Activated naive CD4-positive, alpha-beta T cell treated with anti-CD3 and anti-CD28 coated beads, Interleukin-2, amount 50 U/mL, for 72 hours (primary cell): ENCODE measurements at places on chromosomes 7 and 10.

- no peak for DNase-seq
These were observed 27.5 kb downstream of the LMBR1 start for GRCh38 chr7:156865493-156865892.

DNA sequence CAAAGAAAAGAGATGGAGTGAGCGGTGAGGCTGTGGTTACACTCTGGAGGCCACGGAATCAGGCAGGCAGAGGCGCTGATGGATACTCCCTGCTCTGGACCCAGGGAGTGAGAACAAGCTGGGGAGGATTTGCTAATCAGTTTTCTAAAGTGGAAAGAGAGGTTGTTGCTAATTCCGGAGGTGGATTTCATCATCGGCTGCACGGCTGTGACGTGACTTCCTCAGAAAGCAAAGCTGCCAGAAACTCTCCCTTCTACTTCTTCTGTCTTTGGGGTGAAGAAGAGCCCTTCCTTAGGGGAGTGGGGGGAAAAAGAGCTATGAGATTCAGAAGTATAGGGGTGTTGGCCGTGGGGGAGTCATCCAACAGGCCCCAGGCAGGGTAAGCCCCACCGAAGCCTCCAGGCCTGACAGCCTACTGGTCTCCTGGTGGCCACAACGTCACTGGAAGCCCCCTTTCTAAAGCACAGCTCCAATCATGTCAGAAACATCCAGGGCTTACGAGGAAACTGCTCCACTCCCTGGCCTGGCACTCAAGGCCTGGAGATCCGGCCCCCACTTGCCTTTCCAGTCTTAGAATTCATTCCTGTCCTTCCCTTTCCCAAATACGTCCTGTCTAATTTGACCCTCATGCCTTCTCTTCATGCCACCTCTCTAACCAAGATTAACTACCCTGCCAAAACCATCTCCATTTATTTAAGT lies 114.5 kb downstream of the HIP1 start:
- DNase-seq, result no peak

- no peak for DNase-seq
These were observed 31.3 kb downstream of the THNSL1 start for GRCh38 chr10:25047591-25048301.

DNA sequence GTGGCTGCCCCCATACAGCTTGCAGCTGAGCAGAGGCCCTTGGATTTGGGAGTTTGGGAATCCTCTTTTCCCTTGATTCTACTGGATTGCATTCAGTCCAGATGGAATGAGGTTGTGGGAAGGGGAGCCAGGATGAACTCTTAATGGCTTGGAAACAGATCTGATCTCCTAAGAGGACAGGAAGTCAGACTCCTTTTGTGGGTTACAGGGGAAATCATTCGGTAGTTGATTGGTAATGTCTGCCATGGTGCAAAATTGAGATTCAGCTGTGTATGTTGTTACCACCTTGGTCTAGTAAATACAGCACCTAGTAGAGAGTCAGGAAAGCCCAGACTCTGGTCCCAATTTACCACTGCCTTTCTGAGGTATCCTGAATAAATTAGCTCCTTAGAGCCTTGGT lies 144.2 kb upstream of the TNRC18 start:
- DNase-seq, result no peak

DNA sequence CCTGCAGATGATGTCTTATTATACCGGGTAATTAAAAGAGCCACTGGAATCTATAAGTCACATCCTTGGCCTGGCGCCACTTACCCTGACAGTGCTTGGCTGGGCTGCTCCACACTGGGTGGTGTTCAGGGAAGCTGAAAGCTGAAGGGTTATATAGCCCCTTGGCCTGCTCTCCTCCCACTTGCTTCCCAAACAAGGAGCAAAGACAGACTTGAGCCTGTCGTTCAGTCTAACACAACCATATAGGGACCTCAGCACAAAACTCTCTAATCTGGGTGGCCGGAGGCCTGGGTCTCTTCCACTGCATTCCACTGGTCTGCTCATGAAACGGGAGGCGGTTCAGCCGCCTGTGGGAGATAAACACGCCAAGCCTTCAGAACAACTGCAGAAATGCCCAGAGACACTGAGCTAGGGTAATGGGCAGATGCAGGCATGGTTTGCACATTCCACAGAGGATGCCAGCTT lies at the start of gene ACTA2:
TSS of gene ACTA2 (minus strand) at position 127 of the 465 bp plus-strand sequence. CDS start 3,843 bp downstream, outside the sequence.
- no peak for DNase-seq

DNA sequence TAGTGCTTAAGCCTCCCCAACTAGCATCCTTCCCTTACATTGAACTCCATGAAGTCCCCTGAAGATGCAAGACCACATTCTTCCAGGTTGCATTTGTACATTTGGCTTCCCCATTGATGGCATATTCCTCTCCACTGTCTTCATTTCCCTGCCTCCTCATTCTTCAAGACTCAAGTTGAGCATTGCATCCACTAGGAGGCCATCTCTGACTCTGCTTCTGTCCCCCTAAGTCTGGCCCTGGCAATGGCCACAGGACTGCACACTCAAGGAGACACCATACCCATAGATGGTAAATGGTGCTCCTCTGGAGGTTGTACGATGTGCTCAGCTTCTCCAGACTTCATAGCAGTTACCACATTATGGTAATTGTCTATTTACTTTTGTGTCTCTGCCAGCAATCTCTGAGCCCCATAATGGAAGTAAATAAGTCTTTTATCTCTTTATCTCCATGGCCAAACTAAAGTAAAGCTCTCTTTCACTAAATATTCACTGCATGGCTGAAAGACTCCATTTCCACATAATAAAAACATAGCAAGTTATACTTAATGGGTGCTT lies 112.6 kb downstream of the PTPRZ1 start:
- DNase-seq, result no peak

DNA sequence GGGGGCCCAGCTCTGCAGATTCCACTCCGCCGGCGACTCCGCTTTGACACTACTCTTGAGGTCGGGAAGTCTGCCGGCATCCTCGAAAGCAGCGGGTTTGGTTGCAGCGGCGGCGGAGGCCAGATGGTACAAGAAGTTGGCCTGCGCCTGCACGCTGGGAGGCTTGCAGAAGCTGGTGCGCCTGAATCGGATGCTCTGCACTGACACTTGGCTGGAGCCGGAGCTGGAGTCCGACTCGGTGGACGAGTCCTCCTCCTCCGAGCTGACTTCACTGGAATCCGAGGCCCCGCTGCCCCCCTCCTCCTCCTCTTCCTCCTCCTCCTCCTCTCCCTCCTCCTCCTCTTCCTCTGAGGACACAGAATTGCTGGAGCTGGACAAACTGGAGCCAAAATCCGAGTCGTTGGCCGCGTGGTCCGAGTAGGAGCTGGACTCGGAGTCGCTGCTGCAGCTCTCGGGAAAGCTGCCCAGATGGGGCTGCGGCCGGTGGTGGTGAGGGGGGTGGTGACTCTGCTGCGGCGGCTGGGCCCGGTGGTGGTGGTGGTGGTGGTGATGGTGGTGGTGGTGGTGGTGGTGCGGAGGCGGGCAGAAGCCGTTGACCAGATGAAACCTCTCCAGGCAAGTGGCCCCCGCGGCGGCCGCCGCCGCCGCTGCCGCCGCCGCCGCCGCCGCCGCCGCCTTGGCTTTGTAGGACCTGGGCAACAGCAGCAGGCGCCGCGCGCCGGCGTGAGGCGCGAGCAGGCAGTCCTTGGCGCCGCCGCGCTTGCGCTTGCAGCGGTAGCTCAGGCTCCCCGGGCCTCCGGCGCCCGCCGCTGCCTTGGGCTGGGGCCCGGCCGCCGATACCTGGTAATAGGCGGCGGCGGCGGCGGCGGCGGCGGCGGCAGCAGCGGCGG lies 9.0 kb downstream of the SKIDA1 start:
- DNase-seq, result no peak

DNA sequence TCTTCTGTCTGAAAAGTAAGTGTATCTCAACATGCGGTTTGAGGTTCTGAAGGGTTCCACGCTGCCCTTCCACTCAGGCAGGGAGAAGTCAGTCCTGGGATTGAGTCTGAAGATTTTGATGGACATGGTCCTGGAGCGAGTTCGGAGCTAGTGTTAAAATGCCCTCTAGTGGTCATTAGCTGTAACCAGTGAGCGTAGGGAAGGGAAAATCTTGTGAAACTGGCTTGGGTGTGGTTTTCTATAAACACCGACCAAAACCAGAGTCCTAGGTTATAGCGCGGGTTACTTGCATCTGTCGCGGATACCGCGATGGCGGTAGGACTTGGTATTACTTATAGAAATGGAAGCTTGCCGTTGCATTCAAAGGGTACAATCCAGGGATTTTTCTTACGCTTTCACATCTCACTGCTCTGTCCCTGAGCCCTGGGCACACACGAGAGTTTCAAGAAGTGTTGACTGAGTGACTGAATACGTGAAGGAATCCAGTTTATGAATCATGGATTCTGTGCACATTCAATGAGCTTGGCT lies 348.2 kb upstream of the C7orf33 start:
- no peak for DNase-seq

DNA sequence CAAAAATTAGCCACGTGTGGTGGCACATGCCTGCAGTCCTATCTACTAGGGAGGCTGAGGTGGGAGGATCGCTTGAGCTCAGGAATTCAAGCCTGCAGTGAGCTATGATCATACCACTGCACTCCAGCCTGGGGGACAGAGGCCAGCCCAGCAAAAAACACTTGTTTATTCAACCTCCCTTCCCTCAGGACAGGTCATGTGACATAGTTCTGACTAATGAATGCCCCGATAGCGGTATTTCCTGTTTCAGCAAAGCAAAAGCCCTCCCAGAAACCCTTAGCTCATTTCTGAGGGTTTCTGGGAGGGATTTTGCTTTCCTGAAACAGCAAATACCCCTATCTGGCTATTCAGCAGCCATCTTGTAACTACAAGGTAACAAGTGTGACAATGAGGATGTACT lies 157.1 kb downstream of the GATA3 start:
- DNase-seq, result no peak

- DNase-seq, result no peak
These were observed 69.7 kb upstream of the CAMK2B start for GRCh38 chr7:44395067-44395466.

- DNase-seq, result no peak
These were observed 76.1 kb downstream of the PROSER2 start for GRCh38 chr10:11899067-11899876.

DNA sequence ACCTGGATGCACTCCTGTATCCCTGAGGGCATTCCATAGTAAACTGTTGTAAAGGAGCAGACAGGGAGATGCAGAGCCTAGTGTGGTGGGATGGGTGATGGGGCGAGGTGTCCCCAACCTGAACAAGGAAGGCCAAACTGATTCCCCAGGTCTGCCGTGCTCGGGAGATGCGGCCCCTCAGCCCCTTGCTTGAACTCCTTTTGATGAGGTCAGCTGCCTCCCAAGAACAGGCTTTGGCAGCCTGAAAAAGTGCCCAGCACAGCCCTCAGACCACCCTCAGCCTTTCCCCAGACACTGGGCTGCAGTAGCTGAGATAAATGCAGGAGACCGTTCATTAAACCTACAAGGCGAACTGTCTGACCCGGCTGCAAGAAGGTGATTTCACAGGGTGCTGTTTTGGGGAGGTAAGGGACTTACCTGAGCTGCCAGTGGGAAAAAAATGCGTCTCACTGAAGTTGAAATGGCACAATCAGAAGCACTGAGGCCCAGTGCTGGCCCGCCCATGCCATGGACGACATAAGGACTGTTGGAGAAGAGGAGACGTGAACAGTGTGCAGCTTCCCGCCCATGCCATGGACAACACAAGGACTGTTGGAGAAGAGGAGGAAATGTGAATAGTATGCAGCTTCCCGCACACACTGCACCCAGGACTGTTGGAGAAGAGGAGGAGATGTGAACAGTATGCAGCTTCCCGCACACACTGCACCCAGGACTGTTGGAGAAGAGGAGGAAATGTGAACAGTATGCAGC lies 148.4 kb upstream of the FAM20C start:
- DNase-seq, result no peak

GRCh38 chr10:102281102-102281487 lies 35.8 kb downstream of the GBF1 start:
- no peak for DNase-seq

DNA sequence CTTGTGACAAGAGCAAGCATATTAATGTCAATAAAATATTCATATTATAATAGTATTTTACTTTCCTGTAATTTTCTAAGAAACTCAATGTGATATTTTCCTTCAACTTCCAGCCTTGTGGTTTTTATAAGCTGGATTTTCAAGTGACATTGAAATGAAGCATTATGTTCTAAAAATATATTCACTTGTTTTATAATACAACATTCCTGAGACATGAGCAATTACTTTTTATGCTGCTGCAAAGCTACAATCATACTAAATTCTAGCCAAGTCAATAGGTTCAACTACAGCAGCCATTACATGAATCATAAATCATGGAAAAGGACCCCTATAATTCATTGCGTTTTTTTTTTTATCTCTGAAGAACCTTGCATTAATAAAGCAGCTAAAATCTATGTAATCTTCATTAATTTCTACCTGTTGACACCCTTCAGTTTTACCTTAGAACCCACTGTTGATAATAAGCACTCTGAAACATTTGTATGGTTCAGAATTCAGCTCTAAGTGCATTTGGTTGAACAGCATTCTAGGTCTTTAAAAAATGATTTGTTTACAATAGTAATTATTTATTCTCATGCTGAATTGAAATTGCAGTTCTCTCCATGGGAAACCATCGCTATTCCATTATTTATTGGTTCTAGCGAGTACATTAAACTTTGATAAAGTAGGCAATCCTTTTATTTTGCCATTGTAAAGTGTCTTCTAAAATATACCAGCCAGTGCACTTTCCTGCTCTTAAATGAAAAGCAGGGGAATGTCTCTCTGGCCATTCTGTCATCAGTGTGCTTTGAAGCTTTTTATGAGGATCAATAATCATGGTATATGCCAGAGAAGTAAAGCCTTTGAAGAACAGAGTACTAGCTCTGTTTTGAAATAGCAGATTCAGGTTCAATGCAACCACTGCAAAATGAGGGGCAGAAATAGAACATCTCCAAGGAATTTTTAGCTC lies 132.6 kb downstream of the GNAT3 start:
- no peak for DNase-seq

DNA sequence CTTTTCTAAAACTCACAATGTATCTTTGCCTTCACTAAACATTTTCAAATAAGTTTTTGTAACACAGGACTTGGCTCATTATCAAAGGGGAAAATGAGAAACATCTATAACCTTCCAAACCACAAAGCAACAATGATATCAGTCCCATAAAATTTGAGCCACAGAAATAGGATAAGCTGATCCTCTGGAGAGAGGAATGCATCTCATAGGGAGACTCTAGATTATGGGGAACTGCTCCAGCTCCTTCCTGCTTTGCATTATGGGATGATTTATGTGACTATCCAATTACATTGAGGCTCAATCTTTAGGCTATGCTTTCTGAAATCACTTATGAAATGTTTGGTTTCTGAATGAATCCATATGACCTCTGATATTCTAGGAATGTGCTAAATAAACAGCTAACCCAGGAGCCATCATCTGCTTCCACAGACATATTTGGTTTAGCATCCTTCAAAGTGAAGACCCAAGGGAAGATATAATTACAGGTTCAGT lies 70.4 kb downstream of the CUBN start:
- no peak for DNase-seq
